ENCODE measurements at places on chromosomes 7 and 10. TPM values are rescaled to one million over a fixed set of nuclear protein-coding genes. Genes with fewer than 3 reads are reported as not detected.

The CTTNBP2 gene
- 0.27 TPM for total RNA-seq

The SHH gene
- total RNA-seq, result 0.20 TPM

The MRLN gene
- total RNA-seq, result not detected

The SHTN1 gene
- 2.1 TPM for total RNA-seq

The JCAD gene
- 27.5 TPM for total RNA-seq

The CUBN gene
- total RNA-seq, result 6.8 TPM

All from mammary microvascular endothelial cell (primary cell).